Thoracic aorta endothelial cell (primary cell): ENCODE measurements at places on chromosomes 1 and 21. TPM values are rescaled to one million over a fixed set of nuclear protein-coding genes. Genes with fewer than 3 reads are reported as not detected.

The AADACL4 gene
- not detected in 2 replicates for total RNA-seq

The RUSC1 gene
- total RNA-seq, result 13.7 and 19.6 TPM in 2 replicates

The S100A7A gene
- not detected in 2 replicates for total RNA-seq

The SYPL2 gene
- under 0.01 TPM in 1 of 2 replicates, not detected in the other for total RNA-seq

The CREG1 gene
- 27.0 and 29.8 TPM in 2 replicates for total RNA-seq

The LCE2A gene
- total RNA-seq, result not detected in 2 replicates

The SLC30A7 gene
- total RNA-seq, result 68.6 and 79.0 TPM in 2 replicates
